Stimulated activated CD4-positive, alpha-beta T cell treated with anti-CD3 and anti-CD28 coated beads, Interleukin-12 subunit alpha, Interleukin-12 subunit beta, amount 100 ng/mL, for 48 hours (primary cell): ENCODE measurements at places on chromosomes 1 and 21.

DNA sequence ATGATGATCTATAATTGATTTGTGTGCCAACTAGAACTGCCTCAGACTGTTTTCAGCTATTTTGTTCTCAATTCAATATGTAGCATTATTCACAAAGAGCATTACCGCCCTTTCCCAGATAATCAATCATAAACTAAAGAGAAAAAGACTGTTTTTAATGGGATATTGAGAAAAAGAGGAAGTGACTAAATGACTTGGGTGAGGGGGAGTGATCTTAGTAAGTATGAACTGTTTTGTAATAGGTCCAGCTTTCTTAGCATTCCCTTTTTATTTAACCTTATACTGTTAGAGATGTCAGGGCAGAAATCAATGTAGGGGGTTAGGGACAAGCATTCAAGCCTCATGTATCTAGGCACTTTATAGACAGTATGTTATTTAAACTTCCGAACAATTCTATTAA is 157.8 kb upstream of the DPYD start:
- DNase-seq, result no peak

DNA sequence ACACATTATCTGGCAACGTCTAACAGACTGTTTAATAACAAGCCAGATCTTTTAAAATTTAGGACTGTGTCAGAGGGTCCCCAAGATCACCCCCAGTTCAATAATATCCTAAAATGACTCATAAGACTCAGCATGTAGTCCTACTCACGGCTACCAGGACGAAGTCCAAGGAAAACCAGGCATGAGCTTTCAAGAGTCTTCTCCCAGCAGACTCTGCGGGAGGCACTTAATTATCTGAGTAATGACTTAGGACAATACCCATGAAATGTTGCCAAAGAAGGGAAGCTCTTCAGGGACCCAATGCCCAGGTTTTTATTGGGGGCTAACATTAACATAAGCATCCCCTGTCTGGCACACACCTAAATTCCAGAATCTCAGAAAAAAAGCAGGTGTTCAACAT is 7.0 kb downstream of the HFM1 start:
- no peak for DNase-seq

GRCh38 chr1:113990961-113991360 is 11.7 kb downstream of the OLFML3 start:
- no peak for DNase-seq

DNA sequence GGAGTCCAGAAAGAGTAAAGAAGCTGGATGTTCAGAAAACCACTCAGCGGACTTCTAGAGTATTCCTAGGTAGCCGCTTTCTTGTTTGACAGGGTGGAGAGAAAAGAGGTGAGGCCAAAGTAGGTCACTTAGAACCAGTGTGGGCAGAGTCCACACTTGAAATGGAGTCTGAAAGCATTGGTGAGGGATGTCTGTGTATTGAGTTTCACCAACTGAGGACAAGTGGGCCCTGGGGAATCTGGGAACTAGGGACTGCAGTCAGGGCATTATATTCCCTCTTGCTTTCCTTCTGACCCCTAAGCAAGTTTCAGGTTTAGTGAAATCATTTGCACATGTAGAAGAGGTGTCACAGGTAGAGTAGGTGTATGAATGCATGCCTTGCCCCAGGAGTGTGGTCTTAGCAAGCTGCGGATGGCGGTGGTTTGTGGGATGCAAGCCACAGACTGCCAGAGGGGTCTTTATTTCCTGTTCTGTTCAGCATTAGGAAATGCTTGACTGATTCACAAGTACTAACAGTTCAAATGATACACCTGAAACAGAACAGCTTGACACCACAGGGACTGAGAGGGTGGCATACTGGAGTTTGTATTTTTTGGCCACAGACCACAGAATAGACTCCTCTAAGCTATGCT is 1.1 kb upstream of the GNG12 start:
- DNase-seq, result no peak

- no peak for DNase-seq
Observed at GRCh38 chr21:33202464-33203363, 27.0 kb upstream of the IFNAR2 start.

DNA sequence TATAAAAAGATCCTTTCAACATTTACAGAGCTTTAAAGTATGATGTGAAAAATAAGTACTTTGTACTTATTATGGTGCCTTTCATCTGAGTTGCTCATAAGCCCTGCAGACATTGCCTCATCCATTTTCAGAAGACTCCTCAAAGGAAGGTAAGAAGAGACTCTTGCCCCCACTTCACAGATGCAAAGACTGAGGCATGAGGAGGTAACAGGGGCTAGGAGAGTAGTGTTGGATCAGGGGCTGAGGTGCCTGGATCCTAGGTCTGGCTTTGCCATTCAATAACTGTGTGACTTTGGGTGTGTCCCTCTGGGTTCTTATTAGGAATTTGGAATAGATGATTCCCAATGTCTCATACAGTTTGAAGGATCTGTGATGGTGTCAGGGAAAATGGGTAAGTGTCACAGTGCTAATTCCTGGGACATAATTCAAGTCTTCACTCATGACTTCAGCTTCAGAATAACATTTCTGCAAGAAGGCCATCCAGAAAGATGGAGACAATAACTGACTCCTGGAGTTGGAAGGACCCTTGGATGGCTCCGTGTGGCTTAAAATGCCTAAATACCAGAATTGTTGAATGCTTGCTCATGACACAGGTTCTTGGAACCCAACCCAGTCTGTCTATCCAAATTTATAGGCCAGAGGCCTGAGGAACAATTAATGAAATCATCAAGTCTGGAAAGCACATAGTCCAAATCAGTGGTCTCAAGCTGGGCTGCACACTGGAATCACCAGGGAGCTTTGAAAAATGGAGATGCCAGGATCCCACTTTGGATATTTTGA is 93.1 kb upstream of the RUNX1 start:
- DNase-seq, result no peak

GRCh38 chr21:44365251-44365966 is 12.0 kb downstream of the TRPM2 start:
- DNase-seq, result no peak

GRCh38 chr1:109191377-109191776 is 22.3 kb upstream of the SARS1 start:
- DNase-seq, result no peak

DNA sequence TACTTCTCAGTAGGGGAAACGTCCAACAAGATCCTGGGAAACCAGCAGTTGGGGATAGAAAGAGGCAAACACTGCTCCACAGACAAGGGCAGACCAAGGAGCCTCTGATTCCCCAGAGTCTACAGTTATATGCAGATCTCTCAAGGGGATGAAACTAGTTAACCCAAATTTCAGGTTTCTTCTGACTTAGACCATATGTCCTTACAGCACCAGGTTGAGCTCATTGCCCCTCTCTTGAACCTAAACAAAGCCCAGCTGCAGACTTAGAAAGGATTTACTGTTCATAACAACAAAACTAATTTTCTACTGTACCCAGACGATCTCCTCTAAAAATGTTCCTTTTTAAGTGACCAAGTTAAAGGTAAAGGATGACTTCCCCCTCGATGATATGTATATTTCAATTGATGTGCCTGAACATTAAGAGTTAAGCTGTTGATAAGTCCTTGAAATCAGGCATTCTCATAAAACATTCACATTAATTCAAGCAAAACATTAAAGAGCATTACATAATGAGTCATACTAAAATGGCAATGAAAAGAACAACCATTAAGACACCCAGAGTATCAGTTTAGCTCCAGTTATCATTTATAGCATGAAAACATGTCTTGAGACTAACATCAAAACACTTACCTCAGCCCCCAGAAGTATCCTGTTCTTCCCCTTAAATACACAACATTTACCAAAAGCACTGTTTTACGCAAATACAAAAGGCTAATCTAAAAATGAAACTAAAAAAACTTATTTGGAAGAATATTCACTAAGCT is 24.1 kb downstream of the SMYD3 start:
- DNase-seq, result no peak

DNA sequence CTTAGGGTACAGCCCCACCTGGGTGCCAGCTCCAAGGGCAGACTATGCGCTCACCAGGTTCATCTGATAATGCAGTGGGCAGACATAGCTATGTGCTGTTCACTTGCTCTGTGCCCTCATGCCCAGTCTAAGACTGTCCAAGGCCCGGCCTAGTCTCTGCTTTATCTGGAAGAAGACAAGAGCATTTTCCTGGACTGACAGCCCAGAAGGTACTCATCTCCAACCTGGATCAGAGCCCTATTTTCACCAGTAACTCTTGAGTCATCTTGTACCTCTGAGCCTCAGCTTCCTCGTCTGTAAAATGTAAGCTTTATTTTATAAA is 28.5 kb upstream of the LRRC8C start:
- no peak for DNase-seq

DNA sequence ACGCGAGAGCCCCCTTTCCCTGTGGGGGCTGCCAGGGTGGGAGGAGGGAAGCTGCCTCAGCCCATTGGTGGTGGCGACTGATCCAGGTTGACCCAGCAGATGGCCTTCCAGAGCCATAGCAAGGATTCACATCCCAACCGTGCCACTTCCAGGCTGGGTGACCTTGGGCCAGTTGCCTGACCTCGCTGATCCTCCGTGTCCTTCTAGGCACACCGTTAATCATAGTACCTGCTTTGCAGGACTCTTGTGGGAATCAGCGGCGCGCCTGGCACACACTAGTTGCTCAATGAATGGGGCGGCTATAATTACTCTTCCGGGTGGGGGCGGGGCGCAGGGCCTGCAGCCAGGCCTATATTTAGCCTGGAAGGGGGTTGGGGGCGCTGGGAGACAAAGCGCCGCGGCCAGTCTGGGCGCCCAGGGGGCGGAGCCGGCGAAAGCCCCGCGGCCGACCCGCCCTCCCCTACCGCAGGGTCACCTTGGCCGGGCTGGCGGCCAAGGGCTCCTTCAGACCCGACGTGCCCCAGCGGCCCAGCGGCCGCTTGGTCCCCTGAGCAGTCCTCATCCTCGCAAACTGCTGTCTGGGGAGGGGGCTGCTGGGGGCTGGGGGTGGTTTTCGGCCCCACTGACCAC is 5.1 kb downstream of the HSPB7 start:
- DNase-seq, result no peak

DNA sequence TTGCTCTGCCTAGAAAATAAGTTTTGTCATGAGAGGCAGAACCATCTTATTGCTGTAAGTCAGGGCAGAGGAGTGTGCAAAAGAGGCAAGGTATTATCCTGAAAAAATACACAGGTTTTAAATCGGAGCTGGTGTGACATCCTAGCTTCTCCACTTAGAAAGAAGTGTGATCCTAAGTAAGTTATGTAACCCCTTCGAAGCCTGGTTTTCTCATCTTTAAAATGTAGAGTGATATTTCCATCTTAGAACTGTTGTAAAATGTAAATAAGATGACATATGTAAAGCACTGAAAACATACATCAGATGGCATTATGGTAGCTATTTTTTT is 65.1 kb downstream of the IER5 start:
- DNase-seq, result no peak

- no peak for DNase-seq
Observed at GRCh38 chr1:174713796-174714195, 266.0 kb downstream of the GPR52 start.

- no peak for DNase-seq
Observed at GRCh38 chr1:156409439-156409838, 40.4 kb downstream of the RHBG start.

GRCh38 chr1:57300186-57300585 is 123.7 kb downstream of the DAB1 start:
- DNase-seq, result no peak

GRCh38 chr1:108570128-108570527 is 10.2 kb downstream of the EEIG2 start:
- DNase-seq, result no peak

GRCh38 chr21:18812308-18812707 is 408.7 kb upstream of the TMPRSS15 start:
- no peak for DNase-seq

- DNase-seq, result no peak
Observed at GRCh38 chr1:6198646-6199297, 623 bp downstream of the RPL22 start.

GRCh38 chr1:218284377-218284916 is 646 bp upstream of the RRP15 start:
- no peak for DNase-seq

DNA sequence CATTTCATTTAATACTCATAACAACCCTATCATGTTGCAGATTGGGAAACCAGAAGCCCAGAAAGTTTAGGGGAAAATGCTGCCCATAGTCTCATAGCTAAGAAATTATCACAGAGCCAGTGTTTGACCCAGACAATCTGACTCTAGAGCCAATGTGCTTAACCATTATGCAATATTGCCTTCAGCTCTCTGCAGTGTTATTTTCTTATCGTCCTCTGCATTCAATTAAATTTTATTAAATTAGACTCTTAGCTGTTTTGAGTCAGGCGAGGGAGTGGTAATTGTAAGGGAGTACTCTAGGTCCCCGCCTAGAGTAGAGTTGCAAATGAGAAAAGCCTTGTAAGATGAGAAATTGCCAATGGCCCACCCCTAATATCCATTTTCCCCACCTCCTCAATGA is 191.1 kb downstream of the TTLL7 start:
- no peak for DNase-seq

DNA sequence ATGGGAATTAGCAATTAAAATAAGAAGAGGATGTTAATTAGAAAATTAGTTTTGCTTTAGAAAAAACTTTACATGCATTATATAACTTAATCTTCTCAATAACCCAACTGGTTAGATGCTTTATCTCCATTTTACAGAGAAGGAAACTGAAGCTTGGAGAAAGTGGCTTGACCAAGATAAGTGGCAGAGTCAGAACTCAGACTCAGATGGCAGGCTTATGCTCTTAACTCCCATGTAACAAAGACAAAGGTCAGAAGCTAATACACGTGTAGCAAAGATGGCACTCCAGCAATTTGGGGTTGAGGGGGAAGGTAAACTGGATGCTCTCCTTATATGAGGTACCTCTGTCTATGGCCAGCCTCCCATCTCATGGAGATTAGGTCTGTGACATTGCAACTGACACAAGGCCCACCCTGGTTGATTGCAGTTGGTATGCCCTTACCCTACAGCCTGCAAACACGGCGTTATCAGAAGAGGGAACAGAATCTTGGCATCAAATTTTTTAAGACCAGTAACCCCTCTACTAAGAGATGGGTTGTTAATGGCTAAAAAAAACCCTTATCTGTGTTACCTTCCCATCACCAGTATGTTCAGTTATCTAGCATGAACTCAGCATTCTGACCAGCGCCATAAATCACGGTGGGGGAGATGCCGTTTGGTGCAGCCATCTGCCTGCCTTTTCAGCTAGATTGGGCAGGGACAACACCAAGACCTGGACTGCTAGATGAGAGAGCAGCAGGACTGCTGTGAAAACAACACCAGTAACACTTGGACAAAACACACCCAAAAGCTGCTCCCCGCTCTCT is 97.0 kb downstream of the UBR4 start:
- DNase-seq, result no peak

DNA sequence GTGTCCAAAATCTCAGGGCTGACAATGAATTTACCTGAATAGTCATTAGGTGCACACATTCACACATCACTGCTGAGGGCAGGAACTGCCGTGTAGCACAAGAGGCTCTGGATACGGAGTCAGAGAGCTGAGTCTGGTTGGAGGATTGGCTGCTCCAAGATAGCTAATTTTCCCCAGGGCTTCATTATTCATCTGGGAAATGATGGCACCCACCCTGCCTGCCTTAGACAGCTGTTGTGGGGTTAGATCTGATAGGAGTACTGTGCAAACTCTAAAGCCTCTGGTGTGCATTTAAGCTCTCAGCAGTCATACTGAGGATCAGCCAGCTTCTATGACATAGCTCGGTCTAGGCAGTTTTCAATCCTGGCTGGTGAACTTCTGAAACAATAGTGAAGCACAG is 67.0 kb downstream of the LMX1A start:
- no peak for DNase-seq

GRCh38 chr1:28882009-28882628 is 32.2 kb upstream of the EPB41 start:
- DNase-seq, result peak; percentile 84
